Midbrain (tissue), 1 donor: ENCODE measurements at places on chromosomes 2 and 18.

GRCh38 chr18:69567813-69568488 is 167.3 kb downstream of the DOK6 start:
- no peak for DNase-seq

DNA sequence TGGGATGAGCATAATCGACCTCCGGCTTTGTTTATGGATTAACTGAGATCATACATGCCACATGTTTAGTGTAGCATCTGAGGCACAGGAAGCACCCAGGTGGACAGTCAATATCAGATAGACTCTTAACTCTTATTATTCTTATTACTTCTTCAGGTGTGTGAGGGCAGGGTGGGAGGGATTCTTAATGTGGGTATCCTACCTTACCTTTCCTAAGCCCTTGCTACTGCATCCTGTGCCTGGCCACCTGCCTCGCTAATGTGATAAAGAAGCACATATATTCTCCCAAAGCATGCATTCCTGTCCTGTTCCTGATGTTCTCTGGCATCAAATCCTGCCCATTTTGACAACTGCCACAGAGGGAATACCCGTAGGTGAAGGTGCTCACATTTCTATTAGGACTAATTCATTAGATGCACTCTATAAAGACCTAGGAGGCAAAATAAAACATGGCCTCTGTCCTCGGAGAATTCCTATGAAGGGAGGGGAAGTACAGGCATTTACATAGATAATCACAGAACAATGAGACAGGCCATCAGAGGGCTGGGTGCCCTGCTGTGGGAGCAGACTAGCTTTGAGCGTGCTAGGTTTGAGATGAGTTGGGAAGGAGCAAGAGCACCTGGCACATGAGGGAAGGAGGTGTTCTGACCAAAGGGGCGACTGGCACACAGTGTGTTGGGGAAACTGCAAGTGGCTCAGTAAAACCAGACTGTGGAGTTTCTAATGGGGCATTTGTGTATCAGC is 19.5 kb upstream of the CELF4 start:
- DNase-seq, result no peak

DNA sequence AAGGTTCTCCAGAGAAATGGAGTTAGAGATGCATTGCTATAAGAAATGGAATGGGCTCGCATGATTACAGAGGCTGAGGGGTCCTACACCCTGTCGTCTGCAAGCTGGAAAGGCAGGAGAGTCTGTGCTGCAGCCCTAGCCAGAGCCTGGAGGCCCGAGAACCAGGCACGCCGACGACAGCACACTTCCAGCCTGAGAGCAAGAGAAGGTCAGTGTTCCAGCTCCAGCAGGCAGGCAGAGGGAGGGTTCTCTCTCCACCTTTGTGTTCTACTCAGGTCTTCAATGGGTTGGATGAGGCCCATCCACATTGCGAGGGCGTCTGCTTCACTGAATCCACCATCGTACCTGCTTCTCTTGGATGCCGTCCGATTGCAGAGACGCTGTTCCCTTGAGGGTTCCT is 177.6 kb upstream of the HDAC4 start:
- no peak for DNase-seq

- no peak for DNase-seq
These were observed 449.3 kb downstream of the SLC4A3 start for GRCh38 chr2:220076734-220077133.

- DNase-seq, result no peak
These were observed 38.5 kb downstream of the MTERF4 start for GRCh38 chr2:241063587-241063986.

GRCh38 chr2:163657281-163657656 is 78.5 kb downstream of the FIGN start:
- DNase-seq, result no peak

DNA sequence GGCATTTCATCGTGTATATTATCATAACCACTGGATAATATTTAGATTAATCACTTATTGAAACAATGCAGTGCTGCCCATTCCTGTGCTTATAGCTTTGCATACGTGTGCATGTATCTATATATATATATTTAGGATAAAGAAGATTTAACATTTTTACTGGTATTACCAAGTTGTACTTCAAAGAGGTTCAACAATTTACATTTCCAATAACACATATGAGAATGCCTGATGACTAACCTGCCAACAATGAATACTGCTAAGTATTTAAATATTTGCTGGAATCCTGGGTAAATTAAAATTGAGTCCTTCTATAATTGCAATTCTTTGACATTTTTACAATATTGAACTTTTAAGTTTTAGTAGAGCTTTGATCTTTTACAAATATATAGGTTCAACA is 111.4 kb downstream of the SLC39A10 start:
- DNase-seq, result no peak

- DNase-seq, result peak; percentile 42
These were observed 26.3 kb downstream of the MRPL35 start for GRCh38 chr2:86225581-86225980.

GRCh38 chr2:209834767-209835166 is 63.1 kb downstream of the UNC80 start:
- no peak for DNase-seq

- DNase-seq, result no peak
These were observed 13.7 kb downstream of the CALCRL start for GRCh38 chr2:187434342-187434785.

DNA sequence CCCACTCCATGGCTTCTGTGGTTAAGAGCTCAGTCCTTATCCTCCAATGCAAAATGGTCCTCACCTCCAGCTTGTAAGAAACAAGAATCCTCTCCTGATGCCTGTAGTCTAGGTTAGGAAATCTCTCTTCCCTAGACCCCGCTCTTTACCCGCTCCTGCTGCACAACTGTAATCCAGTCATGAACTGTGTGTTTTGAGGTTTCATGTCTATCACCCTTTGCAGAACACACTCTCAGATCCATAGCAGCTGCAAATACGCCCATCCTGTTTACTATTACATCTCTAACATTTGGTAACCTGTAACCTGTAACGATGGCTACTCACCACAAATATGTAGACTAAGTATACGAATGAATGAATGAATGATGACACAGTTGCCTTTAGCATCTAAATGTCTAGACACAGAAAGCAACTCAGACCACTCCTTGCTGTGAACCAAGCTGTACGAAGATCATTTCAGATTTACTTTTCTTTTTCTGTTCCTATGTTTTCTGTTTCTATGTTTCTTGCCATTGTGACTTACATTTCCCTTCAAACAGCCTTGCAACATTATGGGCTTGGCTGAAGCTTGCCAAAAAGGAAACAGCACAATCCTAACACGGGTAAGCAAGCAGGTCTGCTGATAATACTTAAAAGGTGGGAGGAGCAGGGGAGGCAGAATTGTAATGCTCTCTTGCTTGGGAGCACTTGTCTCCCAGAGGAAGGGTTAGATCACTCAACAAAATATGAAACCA is 53.7 kb downstream of the EPHA4 start:
- no peak for DNase-seq

- DNase-seq, result no peak
These were observed 133.6 kb downstream of the TPO start for GRCh38 chr2:1546901-1547300.

DNA sequence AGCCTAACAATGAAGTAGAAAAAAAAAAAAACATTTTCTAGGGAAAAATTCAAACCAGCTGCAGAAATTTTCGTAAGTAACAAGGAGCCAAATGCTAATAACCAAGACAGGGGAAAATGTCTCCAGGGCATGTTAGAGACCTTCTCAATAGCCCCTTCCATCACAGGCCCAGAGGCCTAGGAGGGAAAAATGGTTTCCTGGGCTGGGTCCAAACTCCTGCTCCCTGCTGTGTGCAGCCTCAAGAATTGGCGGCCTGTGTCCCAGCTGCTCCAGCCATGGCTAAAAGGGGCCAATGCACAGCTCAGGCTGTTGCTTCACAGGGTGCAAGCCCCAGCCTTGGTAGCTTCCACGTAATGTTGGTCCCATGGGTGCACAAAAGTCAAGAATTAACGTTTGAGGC is 266.2 kb downstream of the ZEB2 start:
- no peak for DNase-seq

- DNase-seq, result no peak
These were observed 7.8 kb downstream of the AGAP1 start for GRCh38 chr2:235501673-235502031.

- DNase-seq, result no peak
These were observed 346.0 kb downstream of the ARHGAP15 start for GRCh38 chr2:143475041-143475776.

- DNase-seq, result peak; percentile 9
These were observed 79.2 kb downstream of the LAMA1 start for GRCh38 chr18:7038330-7038851.

- no peak for DNase-seq
These were observed 1417.6 kb upstream of the CDH2 start for GRCh38 chr18:29594493-29594892.

GRCh38 chr2:75688196-75688595 is 22.5 kb downstream of the GCFC2 start:
- DNase-seq, result no peak

- DNase-seq, result no peak
These were observed 29.9 kb downstream of the KLHL29 start for GRCh38 chr2:23414871-23415270.

- DNase-seq, result no peak
These were observed 97.2 kb upstream of the TMEM17 start for GRCh38 chr2:62603154-62603712.
